Adipocyte (in vitro differentiated cells): ENCODE measurements at places on chromosomes 3 and 15.

DNA sequence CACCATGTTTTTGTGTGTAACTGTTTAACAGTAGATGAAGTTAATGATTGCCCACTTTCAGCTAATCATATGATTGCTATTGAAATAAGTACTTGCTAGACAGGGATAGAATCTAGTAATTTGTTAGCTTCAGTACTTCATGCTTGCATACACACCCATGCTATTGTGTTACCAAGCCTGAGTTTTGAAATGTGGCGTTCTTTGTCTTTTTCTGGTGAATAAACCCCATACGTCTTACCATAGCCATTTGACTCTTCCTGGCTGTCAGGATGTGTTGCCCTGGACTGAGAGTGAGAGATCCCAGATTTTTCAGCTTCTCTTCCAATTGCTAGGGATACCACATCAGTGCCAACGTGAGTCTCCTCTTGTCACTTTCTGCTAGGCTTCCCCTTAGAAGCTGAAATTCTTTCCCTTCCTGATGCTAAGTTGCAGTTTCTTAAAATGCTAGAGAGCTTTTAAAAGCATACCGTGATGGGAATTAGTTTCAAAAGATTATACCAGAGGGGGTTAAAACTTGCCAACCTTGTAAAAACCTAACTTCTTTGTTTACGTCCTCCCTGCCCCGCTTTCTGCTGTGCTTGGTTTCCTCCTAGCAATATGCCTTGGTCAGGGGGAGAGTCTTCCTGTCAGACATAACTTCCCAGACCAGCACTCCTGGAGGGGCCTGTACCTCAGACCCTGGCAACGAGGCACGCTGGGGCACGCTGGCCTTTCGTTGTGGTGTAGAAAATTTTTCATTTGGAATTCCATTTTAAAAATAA lies 62.9 kb upstream of the ULK4 start:
- DNase-seq = peak; percentile 48

- no peak for DNase-seq
Observed at GRCh38 chr3:36319680-36320079, 60.6 kb upstream of the STAC start.

DNA sequence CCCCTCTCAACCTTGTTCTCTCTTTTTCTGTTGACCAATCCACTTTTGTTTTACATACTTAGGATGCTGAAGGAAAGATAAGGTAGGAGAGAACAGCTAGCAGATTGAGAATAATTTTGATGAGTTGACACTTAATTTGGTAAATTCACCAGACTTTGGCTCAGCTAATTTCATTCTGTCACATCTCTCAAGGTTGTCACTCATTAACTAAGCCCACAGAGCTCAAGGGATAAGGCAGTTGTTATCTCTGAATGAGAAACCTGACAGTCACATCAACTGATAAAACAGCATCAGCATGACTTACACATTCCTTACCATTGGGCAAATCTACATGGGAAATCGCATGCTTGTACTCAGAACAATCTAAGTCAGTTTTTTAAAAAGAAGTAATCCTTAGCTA lies 591.4 kb downstream of the NLGN1 start:
- DNase-seq = no peak

GRCh38 chr3:185029086-185029485 lies 123.8 kb downstream of the C3orf70 start:
- DNase-seq = no peak

GRCh38 chr15:47506329-47507100 lies 210.8 kb upstream of the SEMA6D start:
- DNase-seq = peak; percentile 72

DNA sequence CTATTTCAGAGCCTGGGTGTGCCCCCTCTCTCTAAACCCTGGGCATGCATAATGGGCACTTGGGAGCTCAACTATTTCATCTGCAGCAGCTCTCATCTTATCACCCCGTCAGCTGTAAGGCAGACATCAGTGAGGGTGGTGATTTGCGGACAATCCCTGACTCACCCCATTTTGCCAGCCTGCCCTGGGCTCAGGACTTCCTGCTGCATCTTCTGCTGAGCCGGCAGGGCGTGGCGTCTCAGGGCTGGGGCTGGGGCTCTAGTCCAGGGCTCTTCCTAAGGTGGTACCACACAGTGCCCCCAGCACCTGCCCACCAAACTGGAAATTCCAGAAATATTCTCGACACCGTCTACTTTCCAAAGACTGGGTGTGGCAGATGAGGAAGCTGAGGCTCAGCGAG lies 925 bp upstream of the PSTPIP1 start:
- no peak for DNase-seq

DNA sequence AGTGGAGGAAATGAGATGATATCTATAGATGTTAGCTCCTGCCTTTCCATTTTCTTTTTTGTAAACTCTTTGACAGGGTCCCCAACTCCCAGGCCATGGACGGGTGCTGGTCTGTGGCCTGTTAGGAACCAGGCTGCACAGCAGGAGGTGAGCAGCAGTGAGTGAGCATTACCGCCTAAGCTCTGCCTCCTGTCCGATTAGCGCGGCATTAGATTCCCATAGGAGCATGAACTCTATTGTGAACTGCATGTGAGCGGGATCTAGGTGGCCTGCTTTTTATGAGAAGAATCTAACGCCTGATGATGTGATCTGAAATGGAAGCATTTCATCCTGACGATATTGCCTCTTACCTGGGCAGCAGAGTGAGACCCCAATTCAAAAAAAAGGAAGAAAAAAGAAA lies 56.8 kb upstream of the CHD2 start:
- DNase-seq = no peak

DNA sequence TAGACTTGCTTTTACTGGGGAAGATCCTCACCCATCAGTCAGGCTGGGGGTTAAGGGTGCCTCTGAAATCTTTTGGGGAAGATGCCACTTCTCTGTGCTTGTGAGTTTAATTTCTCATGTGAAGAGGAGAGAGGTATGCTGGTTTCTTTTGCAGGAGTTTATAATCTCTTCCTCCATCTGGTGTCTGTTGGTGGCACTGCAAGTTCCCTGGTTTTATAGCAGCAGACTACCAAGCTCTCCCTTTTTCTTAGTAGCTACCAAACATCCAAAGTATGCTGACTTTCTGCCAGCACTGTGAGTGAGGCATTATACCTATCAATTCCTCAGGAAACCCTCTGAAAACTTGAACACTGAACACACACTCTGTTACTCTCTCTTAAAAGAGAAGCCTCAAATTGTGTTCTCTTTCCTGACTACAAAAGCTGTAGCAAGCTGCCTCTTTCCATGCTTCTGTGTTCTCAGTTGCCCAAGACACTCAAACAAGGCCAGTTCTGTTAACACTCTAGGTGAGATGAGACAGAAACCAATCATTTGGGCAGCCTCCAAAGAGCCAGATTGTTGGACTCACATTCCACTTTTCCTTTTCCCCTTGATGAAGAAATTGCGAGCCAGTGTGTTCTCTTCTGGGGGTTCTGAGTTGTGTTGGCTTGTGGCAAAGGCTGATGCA lies 299.5 kb downstream of the GAP43 start:
- DNase-seq = peak; percentile 49

DNA sequence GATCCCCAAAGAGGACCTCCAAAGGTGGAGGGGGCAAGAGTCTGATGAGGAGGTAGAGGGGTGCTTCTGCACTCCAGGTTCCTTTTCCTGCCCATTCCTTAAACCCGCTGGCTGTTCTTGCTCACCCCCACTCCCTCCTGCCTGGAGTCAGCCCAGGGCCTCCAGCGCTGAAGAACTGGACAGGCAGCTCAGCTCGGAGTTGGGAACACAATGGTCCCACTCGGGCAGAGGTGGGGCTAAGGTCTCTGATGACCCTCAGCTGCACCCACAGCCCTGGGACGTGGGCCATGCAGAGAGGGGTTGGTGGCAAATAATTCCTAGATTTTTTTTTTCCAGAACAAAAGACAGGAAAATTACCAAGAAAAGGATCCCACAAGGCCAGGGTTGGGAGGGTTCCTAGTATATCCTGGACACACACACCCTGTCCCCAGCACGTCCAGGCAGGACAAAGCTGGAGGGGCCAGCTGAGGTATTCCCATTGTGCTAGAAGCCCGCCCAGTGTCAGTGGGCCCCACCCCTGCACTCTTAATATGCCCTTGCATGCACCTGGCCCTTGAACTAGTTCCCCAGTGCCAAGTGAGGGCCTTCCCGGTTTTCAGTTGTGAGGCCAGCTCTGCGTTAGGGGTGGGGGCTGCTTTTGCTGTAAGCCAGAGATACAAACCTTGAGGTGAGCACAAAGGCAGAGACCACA lies 22.1 kb upstream of the IP6K2 start:
- no peak for DNase-seq

GRCh38 chr3:172390792-172391191 lies 57.5 kb downstream of the GHSR start:
- DNase-seq = no peak

GRCh38 chr3:141060327-141060726 lies 9.2 kb downstream of the SPSB4 start:
- DNase-seq = no peak

- DNase-seq = no peak
Observed at GRCh38 chr15:58487041-58487723, 55.4 kb downstream of the LIPC start.

DNA sequence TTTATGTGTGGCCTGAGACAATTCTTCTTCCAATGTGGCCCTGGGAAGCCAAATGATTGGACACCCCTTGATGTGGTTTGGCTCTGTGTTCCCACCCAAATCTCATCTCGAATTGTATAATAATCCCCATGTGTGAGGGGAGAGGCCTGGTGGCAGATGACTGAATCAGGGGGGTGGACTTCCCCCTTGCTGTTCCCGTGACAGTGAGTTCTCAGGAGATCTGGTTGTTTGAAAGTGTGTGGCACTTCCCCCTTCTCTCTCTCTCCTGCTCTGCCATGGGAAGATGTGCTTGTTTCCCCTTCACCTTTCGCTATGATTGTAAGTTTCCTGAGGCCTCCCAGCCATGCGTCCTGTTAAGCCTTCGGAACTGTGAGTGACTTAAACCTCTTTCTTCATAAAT lies 60.1 kb upstream of the PARL start:
- no peak for DNase-seq

- DNase-seq = no peak
Observed at GRCh38 chr3:31648286-31648968, 115.7 kb downstream of the STT3B start.

DNA sequence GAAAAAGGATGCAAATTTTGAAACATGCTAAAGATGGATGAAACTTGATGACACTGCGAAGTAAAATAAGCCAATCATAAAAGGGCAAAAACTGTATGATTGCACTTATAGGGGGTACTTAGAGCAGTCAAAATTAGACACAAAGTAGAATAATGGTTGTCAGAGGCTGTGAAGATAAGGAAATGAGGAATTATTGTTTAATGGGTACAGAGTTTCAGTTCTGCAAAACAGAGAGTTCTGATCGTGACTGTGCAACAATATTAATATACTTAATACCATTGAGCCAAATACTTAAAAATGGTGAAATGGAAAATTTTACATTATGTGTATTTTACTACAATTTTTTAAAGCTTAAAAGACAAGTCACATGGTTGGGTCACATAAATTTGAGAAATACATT lies 35.1 kb downstream of the UBE3A start:
- DNase-seq = no peak

- DNase-seq = no peak
Observed at GRCh38 chr3:166177130-166177529, 339.9 kb upstream of the BCHE start.

GRCh38 chr3:136250903-136251460 lies 842 bp downstream of the PCCB start:
- DNase-seq = no peak

GRCh38 chr3:143222981-143223380 lies 103.4 kb downstream of the CHST2 start:
- DNase-seq = no peak

GRCh38 chr15:29889542-29890329 lies 67.5 kb upstream of the TJP1 start:
- DNase-seq = peak; percentile 19

DNA sequence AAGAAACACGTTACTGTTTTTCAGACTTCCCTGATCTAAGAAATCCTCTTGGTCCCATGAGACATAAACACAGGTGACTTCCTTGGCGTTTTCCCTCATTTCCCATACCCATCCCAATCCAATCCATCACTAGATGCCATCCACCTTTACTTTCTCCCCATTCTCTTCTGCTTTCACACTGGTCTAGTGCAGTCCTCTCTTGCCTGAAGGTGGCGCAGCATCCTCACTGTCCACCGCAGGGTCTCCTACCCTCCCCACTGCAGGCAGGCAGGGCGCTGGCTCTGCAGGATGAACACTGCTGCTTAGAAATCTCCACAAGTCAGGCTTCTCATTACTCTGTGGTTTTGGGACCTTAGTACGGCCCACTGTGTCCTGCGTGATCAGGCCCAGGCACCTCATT lies 58.2 kb downstream of the RAB7A start:
- no peak for DNase-seq

DNA sequence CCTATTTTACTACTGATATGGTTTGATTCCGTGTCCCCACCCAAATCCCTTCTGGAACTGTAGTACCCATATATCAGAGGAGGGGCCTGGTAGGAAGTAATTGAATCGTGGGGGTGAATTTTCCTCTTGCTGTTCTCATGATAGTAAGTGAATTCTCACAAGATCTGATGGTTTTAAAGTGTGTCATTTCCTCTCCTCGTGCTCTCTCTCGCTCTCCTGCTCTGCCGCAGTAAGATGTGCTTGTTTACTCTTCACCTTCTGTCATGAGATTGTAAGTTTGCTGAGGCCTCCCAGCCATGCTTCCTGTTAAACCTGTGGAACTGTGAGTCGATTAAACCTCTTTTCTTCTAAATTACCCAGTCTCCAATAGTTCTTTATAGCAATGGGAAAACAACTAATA lies 81.2 kb upstream of the ZBTB20 start:
- DNase-seq = no peak

- peak; percentile 68 for DNase-seq
Observed at GRCh38 chr3:128486681-128487537, 6.1 kb downstream of the GATA2 start.

- DNase-seq = no peak
Observed at GRCh38 chr3:133494469-133494868, 79.0 kb upstream of the CDV3 start.

GRCh38 chr15:85296615-85297402 lies 83.6 kb upstream of the AKAP13 start:
- peak; percentile 88 for DNase-seq

DNA sequence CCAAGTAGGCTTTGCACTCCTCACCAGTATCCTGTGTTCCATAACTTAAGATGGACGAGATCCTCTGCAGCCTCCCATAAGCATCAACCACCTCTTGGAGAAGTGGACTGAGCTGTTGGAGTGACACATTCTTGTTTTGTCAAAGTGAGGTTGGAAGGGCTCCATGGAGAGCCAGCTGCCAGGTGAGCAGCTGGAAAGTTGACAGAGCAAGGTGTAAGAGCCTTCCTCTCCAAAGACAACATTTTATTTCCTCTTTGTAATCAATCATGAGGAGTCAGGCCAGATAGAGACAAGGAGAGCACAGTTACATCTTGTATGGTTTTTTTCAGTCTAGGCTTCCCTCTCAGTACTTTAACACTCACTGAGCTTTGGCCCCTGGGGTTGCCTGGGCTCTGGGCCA lies 5.1 kb downstream of the ABI3BP start:
- no peak for DNase-seq

DNA sequence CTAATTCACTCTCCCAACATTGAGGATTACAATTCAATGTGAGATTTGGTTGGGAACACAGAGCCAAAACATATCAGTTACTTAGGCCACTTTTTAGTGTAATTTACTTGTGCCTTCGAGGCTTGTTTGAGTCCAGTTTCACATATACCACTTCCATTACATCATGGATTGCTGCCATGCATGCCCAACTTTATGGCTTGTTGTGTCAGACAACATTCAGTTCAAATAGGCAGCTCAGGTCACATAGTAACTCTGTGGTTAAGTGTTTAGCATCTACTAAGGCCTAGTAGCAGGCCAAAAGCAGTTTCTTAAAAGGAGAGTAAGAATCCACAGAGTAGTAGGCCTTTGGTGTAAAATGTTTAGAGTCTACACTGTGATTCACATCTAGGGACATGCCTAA lies 164.3 kb upstream of the GMNC start:
- no peak for DNase-seq
